GM20000 (cell line): ENCODE measurements at places on chromosomes 4 and X.
A peak's percentile ranks its signal among the peaks of the same experiment; 100 is the strongest.

- peak; percentile 74 for DNase-seq
Measured at GRCh38 chr4:6969826-6970800, 60.5 kb downstream of the TBC1D14 start.

GRCh38 chr4:182134261-182134660 lies 108.9 kb upstream of the TENM3 start:
- no peak for DNase-seq

DNA sequence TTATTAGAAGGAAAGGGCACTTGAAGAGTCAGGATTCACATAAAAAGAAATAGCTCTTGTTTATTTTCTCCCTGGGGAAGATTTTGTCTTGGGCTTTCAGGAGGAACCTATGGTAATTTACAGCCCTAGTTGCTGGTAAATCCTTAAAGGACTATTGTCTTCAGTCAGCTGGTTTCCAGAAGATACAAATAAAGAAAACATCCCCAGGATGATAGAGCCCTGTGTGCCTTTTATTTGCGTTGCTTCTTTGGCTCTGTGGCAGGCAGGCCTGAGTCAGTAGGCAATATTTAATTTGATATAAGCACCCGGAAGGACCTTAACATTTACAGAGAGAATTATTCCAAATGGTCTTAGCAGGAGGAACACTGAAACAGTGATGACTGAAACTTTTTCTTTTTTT lies 131.0 kb upstream of the SLC34A2 start:
- DNase-seq, result no peak

DNA sequence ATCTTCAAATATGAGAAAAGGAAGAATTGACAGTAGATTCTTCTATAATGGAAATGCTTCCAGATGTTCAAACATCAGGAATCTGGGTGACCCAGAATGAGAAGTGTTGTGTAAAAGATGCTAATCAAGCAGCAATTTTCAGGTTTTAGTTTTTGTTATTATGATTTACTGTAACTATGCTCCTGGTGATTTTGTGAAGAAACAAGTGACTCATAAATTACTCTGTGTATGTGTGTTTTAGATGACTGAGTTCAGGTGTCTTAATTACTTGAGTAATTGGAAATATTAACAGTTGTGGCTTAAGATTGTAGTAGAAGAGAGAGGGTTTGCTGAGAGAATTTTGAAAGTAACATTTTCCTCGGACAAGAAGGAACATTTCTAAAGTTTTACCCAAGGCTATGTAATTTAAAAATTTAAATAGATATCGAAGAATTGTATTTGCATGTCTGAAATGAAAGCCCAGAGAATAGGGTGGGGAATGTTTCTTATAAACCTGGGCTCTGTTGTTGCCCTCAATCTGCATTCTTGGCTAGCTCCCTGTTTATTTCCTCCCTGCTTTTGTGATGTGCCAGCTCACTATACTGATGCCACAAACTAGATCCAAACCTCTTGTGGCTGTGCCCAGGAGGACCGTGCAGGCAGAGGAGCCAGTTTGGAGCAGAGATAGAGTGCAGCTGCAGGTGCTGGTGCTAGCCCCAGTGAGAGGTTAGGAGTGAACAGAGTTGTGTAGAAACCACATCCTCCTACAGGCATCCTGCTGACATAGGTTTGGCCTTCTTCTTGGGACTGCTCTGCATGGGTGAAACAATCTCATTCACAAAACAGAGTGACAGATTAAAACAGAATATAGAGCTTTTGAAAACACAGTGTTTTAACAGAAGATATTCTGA lies 25.4 kb upstream of the TNIP3 start:
- peak; percentile 31 for DNase-seq

DNA sequence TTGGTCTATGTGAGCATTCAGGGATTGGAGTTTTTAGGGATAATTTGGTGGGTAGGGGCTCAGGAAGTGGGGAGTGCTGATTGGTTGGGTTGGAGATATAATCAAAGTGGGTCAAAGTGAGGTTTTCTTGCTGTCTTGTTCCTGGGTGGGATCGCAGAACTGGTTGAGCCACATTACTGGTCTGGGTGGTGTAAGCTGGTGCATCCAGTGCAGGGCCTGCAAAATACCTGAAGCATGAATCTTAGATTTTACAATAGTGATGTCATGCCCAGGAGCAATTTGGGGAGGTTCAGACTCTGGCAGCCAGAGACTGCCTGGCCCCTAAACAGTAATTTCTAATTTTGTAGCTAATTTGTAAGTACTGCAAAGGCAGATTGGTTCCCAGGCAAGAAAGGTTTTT lies 665.6 kb upstream of the PRKX start:
- DNase-seq, result no peak

DNA sequence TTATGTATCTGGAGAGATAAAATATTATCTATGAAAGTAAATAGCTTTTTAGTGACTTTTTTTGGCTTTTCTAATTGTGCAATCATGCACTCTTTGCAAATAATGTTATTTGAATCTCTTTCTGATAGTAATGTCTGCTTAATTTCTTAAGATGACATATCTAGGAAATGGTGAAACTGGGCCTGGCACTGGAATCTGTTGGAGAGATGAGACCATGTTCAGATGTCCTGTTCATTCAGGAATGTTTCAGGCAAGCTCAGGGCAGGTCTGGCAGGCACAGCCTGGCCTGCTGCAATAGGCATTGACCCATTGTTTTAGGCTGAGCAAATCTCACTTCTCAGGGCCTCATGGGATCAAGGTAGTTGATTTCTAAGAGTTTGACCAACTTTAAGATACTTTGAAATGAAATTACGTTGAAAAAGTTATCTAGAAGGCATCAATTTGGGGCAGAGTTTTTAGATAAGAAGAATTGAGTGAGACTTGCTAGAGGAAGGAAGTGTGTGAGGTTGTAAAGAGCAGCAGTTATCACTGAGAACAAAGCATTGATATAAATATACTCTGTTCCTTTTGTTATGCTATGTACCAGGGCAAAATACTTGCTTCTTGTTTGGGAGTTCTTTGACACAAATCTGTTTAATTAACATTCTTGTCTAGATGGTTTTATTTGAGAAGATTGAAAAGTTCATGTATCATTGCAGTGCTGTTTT lies 133.0 kb upstream of the LEF1 start:
- DNase-seq, result no peak

GRCh38 chrX:106302304-106302703 lies 134.2 kb downstream of the PWWP3B start:
- DNase-seq, result no peak

- DNase-seq, result no peak
Measured at GRCh38 chrX:132257116-132257515, 37.9 kb upstream of the RAP2C start.

- no peak for DNase-seq
Measured at GRCh38 chr4:135548711-135549110, 1347.1 kb upstream of the PABPC4L start.

GRCh38 chr4:92501456-92501855 lies 197.7 kb downstream of the GRID2 start:
- no peak for DNase-seq

DNA sequence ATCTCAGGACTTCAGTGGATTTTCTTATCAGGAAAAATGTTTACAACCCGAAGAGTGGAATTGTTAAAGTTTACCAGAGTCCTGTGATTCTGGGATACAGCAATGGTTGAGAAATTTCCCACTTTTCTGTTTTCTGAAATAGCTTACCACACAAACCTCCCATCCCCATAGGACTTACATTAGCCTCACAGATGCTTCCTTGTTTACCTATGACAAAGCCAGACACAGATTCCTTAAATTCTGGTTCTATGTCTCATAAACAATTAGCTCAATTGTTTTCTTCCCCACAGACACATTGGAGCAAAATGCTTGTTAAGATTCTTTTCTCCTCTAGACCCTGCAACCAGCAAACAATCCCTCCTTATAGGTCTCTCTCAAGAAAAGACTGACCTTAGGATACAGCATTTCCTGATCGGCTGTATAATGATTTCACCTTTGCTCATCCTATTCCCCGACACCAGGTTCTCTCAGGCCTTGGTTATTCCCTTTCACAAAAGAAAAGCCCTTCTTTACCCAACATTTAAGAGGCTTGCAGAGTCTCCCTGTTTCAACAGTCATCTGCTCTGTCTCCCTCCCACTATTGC lies 886.2 kb downstream of the ARAP2 start:
- no peak for DNase-seq

DNA sequence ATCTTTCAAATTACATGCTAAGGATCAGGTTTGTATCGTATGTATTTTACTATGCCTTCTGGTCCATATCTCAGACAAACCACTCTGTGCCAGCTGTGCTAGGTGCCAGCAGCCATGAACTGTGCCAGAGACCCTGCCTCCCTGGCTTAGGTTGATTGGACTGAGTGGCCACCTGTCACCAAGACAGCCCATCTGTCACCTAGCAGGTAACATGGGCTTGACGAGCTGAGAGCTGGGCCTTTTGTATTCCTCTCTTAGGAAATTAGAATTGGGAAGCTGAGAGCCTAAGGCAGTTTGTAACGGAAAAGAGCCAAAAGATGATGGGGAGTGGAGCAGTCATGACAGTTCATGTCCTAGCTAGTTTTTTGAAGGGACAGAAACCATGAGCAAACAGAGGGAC lies 42.5 kb downstream of the TMEM164 start:
- no peak for DNase-seq

DNA sequence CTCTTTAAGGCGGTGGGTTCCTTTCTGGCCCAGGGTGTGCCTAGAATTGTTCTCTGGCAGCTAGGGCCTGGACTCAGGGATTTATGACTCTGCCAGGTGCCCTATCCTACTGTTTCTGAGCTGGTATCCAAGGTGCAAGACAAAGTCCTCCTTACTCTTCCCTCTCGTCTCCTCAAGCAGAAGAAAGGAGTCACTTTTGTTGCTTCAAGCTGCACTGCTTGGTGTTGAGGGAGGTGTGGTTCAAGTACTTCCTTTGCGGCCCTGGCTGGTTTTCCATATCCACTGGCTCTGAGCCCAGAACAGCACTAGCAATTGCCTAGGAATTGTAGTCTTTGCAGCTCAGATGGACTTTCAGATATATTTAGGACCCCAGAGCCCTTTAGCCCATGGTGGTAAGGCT lies 39.3 kb downstream of the RTL3 start:
- no peak for DNase-seq

- DNase-seq, result peak; percentile 18
Measured at GRCh38 chr4:75514949-75515612, 808 bp downstream of the THAP6 start.

DNA sequence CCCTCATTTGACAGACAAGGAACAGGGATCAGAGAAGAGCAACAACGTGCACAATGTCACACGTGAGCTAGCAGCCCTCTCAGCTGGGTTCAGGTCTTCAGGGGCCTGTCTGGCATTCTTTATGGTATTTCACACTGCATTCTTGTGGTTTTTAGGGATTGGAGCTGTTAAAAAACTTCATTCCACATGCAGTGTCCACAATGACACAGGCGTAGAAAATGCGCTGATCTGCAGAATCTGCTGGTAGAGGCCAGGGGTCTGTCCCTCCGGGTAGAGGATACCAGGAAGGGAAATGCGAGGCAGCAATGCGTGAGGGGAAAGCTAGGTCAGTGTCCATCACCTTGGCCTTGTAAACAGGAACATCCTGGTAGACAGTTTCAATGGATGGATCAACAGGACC lies 36.6 kb downstream of the MAP7D3 start:
- no peak for DNase-seq

DNA sequence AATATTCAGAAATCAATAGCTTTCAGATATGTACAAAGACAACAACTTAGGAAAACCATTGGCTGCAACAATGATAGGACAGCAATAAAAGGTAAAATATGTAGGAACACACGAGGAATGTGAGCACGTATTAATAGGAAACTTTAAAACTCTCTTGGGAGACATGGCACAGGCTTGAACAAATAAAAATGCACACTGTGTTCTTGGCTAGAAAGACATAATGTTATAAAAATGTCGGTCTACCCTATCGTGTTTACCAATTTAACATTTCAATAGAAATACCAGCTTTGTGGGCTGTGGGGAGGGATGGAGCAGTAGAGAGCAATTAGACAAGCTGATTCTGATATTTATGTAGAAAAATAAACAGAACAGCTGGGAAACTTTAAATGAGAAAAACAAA lies 69.0 kb upstream of the FAM9B start:
- DNase-seq, result no peak

DNA sequence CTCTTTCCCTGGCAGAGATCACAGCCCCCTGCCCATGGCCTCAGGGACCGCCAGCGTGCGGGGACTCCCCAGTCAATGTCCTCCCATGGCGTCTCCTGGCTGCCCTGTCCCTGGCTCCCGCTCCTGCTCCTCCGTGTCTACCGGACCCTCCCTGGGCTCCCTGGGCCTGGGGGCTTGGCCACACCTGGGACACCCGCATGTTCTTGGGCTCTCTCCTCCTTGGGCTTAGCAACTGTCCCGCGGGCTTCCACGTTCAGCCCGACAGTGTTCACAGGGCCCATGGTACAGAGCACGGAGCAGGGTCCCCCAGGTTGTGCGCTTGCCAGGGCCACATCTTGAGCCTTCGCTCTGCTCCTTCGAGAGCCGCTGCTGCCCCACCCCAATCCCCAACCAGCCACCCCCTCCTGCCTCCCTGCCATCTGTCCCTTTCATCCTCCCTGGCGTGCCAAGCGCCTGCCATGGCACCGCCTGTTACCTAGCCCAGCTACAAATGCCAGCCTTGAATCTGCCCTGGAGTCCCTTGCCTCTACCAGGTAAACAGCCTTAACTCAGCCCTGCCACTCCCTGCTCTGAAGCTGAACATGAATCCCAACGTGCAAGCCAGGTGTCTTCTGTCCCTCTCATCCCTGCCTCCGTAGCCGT lies 3.9 kb downstream of the AVPR2 start:
- no peak for DNase-seq

GRCh38 chrX:96372313-96373046 lies 312.2 kb upstream of the DIAPH2 start:
- peak; percentile 4 for DNase-seq

DNA sequence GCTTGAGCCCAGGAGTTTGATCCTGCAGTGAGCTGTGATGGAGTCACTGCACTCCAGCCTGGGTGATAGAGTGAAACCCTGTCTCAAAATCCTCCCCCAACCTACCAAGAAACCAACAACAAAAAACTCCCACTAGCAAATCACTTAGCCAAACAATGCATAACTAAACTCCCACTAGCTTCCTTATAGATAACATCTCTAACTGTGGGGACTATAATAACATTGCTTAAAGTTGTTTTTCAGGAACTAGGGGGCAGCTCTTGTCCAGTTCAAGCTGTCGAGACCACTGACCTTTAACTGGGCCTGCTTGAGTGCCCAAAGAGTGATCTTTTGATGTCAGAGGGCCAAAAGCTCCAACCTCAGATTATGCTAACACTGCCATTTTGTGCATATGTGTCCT lies 81.7 kb downstream of the FREM3 start:
- DNase-seq, result no peak

GRCh38 chr4:80206521-80207171 lies 9.3 kb downstream of the PRDM8 start:
- no peak for DNase-seq

GRCh38 chr4:28004520-28004919 lies 1143.9 kb downstream of the STIM2 start:
- no peak for DNase-seq

- no peak for DNase-seq
Measured at GRCh38 chr4:166172619-166173018, 299.6 kb downstream of the TLL1 start.

- DNase-seq, result no peak
Measured at GRCh38 chr4:25638221-25638601, 17.4 kb upstream of the SLC34A2 start.
